Mesendoderm (in vitro differentiated cells): ENCODE measurements at places on chromosomes 16 and 17.

- no peak for DNase-seq
These were observed 14.1 kb downstream of the MFSD11 start for GRCh38 chr17:76752006-76752405.

GRCh38 chr17:35160354-35161201 is 13.0 kb downstream of the UNC45B start:
- DNase-seq = no peak

DNA sequence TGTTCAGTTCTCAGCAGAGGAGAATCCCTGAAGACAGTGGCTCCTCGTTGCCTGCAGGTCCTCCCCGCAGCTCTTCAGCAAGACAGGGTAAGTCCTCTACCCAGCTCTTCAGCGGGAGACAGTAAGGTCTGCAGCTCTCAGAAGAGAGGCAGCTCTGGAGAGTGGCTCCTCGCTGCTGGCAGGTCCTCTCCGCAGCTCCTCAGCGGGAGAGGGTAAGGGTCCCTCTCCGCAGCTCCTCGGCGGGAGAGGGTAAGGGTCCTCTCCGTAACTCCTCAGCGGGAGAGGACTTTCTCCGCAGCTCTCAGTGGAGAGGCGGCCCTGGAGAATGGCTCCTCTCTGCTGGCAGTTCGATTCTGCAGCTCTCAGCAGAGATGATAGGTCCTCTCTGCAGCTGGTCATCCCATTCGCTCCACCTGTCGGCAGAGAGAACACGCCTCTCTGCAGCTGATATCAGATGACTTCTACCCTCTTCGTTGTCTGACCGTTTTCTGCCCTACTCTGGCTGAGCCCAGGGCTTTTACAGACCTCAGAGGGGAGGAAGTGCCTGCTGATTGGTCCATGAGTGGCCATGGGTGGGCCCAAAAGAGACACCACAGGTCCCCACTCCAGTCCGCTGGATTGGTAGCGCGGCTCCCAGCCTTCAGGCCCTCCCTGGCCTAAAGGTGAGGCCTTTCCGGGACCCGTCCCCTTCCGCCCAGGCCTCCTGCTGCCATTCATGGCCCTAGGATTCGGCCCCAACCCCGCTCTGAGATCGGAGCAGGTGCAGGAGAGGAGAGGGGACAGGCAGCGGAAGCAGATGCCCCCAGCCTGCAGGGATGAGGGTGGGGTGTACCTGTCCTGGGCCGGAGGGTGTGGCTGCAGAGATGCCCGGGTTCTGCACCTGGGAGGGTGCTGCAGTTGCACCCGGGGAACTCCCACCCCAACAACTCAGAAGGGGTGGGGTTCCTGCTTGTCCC is 11.9 kb upstream of the SHCBP1 start:
- peak; percentile 84 for DNase-seq

DNA sequence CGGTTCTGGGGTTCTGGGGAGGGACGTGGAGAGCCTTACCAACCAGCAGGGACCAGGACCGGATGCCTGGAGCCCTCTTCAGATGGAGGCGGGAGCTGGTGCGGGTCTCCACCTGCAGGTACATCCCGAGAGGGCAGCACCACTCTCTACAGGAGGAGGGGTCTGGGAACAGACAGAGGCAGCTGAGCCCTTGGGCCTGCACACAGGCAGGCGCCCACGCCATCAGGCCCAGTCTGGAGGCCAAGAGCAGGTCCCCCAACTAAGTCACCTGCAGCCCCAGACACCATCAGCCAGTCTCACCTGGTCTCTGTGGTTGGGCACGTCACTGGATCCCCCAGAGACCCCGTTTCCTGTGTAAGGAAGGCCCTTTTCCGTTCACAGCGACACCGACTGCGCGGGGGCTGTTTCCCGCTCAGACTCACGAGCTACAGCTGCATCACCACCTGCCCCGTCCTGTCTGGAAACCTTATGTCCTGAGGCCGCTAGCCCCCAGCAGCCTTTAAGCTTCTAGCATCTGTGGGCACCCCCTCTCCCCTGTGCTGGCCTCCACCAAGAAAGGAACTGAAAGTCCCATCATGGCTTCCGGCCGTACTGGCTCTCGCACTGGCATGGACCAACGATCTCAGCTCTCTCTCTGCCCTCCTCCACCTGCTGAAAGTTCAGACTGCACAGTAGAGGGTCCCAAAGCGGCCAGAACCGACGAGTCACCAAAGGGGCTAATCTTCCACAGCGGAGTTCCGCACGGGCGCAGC is 1.2 kb downstream of the CYBC1 start:
- peak; percentile 31 for DNase-seq

- peak; percentile 60 for DNase-seq
These were observed 120.8 kb upstream of the SEC14L1 start for GRCh38 chr17:77019893-77020379.

- DNase-seq = peak; percentile 96
These were observed at the start of gene TEKT3 for GRCh38 chr17:15341385-15341849. Gene TEKT3, minus strand, starts transcription at chr17:15341597. Its CDS starts 10,012 bp downstream, at chr17:15331585.

- no peak for DNase-seq
These were observed 1.8 kb downstream of the CCDC42 start for GRCh38 chr17:8742819-8743218.

DNA sequence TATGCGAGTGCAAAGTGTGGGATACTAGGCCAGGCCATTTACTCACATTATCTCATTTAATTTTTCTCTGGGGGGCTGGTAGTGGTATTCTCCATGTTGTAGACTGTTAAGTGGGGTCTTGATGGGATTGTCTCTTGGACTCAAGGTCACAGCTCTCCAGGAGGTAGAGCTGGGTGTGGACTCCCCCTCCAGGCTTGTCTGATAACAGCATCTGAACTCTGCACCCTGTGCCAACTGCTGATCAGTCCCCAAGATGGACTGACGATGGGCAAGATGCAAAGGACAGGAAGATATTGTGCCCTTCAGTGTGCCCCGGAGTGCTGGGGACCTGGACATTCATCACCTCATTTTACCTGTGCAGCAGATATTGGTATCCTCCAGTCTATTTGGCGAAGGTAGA is 147.8 kb downstream of the MSI2 start:
- DNase-seq = peak; percentile 11

DNA sequence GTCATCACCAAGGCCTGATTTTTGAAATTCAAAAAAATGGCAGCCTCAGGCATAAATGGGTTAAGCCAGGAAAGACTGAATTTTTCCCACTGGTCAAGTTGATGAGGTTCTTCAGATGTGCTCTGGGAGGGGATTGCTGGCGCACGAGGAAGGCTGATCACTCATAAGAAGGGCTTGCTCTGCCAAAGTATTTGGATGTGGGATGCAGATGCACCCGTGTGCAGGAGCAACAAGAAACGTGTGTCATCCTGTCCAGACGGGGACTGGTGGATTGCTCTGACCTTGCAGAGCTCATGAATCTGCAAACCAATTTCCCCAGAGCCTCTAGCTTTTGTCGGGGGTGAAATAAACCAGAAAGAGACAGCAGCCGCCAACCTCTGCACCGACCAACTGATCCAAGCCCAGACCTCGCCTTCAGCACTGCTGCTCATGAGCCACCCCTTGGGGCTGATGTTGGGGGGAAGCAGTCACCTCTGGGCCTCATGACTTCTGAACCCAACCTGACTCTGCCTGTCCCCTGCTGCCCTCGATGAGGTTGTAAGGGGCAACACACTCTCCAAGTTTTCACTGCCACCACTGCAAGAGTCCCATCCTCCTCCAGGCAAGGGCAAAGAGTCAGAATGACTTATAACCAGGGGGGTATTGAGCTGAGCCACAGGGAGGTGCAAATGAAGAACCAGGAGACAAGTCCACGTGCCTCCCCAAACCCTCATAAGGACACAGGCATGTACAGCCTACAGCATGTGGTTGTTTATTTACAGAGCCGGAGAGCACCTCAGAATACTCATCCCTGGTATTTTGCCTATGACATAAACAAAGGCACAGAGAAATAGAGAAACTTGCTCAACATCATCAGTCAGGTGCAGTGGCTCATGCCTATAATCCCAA is 452.0 kb downstream of the SOX9 start:
- DNase-seq = no peak

GRCh38 chr17:11797803-11798202 is 199.5 kb downstream of the ZNF18 start:
- peak; percentile 6 for DNase-seq

GRCh38 chr16:53093162-53093744 is 38.5 kb downstream of the CHD9 start:
- DNase-seq = no peak

- no peak for DNase-seq
These were observed 1.9 kb downstream of the ZNF652 start for GRCh38 chr17:49359990-49360795.

GRCh38 chr16:52471650-52472370 is 75.1 kb downstream of the TOX3 start:
- DNase-seq = no peak

GRCh38 chr16:71258372-71258771 is 27.9 kb upstream of the HYDIN start:
- DNase-seq = no peak

GRCh38 chr16:87203060-87203656 is 114.0 kb downstream of the C16orf95 start:
- DNase-seq = peak; percentile 86
